SHP77 (cell line): ENCODE measurements at places on chromosomes 11 and 22.

- no peak for DNase-seq
These were observed 246.8 kb upstream of the KIRREL3 start for GRCh38 chr11:127247261-127247851.

- DNase-seq = no peak
These were observed 45.7 kb downstream of the DBX1 start for GRCh38 chr11:20114588-20114987.

DNA sequence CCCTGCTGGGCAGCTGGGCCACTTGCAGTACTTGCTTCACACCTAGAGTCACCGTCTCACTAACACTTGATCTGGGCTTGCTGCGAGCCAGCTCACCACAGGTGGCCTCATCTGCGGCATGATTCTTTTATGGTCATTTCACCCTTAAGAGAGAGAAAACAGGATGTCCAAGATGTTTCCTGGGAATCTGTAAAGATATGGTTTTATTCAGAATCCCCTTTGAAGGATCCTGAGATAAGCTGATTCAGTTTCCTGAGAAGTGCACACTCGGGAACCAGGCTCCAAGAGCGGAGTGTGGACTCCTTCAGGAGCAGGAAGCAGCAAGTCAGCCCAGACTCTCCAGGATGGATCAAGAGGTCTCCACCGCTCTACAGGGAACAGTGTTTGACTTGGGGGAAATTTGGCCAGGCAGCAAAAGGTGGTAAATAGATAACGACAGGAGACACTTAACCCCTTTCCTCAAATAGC lies 21.8 kb upstream of the TP53AIP1 start:
- no peak for DNase-seq

DNA sequence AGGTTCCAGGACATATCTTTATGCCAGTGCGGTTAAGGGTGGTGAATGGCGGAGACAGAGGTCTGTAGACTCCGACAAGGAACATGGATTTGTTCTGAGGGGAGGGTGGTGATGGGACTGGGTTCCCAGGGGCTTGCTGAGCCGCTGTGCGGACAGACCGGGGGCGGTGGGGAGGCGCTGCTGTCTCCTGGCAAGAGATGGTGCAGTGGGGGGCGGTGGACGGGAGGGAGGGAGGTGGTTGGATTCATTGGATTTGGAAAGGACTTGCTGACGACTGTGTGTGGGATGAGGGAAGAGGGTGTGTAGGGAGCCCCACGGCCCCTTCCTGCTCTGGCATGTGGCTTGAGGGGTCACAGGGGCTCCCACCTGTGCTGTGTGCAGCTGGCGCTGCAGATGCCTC lies 43.2 kb downstream of the FLRT1 start:
- no peak for DNase-seq

GRCh38 chr11:119422809-119423508 lies at the start of gene THY1:
Gene THY1, minus strand, starts transcription at chr11:119423172. Its CDS starts 2,267 bp downstream, at chr11:119420905.
- DNase-seq = no peak

DNA sequence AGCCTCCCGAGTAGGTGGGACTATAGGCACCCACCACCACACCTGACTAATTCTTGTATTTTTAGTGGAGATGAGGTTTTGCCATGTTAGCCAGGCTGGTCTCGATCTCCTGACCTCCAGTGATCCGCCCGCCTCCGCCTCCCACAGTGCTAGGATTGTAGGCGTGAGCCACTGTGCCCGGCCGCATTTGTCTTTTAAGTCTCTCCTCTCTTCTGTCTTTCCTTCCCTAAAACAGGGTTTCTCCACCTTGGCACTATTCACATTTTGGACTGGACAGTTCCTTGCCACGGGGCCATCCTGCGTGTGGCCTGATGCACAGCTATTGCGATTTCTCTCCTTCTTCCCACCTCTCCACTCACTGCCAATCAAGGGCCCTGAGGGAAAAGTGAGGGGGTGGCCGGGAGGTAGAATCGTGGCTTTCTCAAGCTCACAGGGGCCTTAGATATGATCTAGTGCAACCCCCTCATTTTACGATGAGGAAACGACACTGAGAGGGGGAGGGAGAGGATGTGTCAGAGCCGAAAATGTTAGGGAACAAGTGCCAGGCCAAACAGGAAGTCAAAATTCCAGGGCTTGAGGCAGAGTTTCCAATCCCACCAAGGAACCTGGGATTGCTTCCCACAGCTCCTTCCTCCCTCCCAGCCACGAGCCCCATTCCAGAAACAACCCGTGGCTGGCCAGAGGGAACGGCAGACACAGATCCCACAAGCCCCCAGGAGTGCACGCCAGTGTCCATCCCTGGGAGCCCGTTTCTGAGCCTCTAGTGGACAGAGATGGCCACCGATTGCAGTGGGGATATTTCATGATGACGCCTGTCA lies 21.2 kb downstream of the SCGB1A1 start:
- DNase-seq = no peak

GRCh38 chr11:34341931-34342533 lies 15.8 kb downstream of the ABTB2 start:
- no peak for DNase-seq

DNA sequence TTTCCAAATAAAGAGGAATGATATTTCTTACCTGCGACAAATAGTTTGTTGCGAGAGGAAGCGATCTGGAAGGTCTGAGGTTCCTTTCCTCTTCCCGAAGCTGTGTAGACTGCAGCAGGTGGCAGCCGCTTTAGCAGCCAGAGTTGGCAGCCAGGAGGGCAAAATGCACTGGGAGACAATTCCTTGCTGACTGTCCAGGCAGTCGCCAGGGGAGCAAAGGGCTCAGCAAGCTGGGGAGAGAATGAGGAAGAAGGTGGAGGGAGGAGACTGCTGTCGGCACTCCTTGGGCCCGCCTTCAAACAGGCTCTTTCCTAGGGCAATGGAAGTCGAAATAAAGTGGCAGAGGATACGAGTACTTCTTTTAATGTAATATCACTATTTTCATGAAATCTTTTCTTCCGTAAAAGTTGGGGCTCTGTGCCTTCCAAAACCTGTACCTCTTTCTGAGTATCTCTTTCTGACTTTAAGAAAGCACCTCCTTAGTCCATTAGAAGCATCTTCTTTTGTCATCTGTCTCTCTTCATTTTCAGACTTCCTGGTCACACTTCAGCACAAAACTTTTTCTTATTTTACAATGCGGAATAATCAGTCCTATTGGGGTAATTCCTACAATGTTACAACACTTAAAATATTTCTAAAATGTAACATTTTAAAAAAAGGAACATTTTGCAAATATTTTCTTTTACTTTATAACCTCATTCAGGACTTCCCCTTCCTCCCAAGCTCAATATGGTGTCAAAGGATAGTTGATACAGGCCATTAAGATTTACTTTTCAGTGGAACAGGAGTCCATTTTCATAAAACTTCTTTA lies at the start of gene IL18:
Gene IL18, minus strand, starts transcription at position 220 of the 811 bp plus-strand sequence. CDS start 9,041 bp downstream, outside the sequence.
- no peak for DNase-seq
